ENCODE measurements at places on chromosomes 2 and 18. TPM values are rescaled to one million over a fixed set of nuclear protein-coding genes. Genes with fewer than 3 reads are reported as not detected.

Gene KCNJ3
- 0.64 TPM for polyA plus RNA-seq

Gene NT5C1B
- not detected for polyA plus RNA-seq

Gene IL1RL2
- 1.2 TPM for polyA plus RNA-seq

Gene TMEM17
- polyA plus RNA-seq, result 1.1 TPM

Gene RBM43
- 38.7 TPM for polyA plus RNA-seq

GRCh38 chr18:23828426-23828825 lies 139.2 kb downstream of the LAMA3 start:
- H3K4me3 ChIP-seq, result no peak overlapping the region
- no peak overlapping the region for H3K27ac ChIP-seq
- no peaks in the 10 kb centered on the region for H3K4me1 ChIP-seq
- DNase-seq, result no peak
- H3K27me3 ChIP-seq, result no peaks in the 10 kb centered on the region

Data from adrenal gland (tissue), 19 donors.